Right lung (tissue), 10 donors: ENCODE measurements at places on chromosomes 4 and X. TPM values are rescaled to one million over a fixed set of nuclear protein-coding genes. Genes with fewer than 3 reads are reported as not detected.

DNA sequence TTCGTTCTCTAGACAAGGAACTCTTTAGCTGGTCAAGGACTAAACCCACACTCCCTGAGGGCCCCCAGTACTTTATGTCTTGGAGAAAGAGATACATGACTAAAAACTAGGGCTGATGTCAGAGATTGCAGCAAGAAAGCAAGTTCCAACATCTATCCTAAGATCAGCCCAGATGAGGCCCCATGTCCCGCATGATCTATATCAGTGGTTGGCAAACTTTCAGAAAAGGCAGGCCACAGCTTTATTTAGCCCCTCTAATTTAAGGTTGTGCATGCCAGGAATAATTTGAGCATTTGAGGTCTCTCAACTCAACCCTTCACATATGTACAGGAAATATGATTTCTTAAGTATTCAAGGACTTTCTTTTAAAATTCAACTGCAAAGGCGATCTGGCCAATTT is 44.1 kb upstream of the FRMD7 start:
- no peak for DNase-seq

The MAGEA2 gene
- polyA plus RNA-seq = not detected

The NAA11 gene
- not detected for polyA plus RNA-seq

The ZNF182 gene
- 13.7 TPM for polyA plus RNA-seq

The ALB gene
- 2.7 TPM for polyA plus RNA-seq

- no peak for DNase-seq
Observed at GRCh38 chr4:8862800-8863685, 8.6 kb downstream of the HMX1 start.

The COL4A5 gene
- polyA plus RNA-seq = 186 TPM

The CLNK gene
- polyA plus RNA-seq = 0.59 TPM

The CABS1 gene
- not detected for polyA plus RNA-seq

DNA sequence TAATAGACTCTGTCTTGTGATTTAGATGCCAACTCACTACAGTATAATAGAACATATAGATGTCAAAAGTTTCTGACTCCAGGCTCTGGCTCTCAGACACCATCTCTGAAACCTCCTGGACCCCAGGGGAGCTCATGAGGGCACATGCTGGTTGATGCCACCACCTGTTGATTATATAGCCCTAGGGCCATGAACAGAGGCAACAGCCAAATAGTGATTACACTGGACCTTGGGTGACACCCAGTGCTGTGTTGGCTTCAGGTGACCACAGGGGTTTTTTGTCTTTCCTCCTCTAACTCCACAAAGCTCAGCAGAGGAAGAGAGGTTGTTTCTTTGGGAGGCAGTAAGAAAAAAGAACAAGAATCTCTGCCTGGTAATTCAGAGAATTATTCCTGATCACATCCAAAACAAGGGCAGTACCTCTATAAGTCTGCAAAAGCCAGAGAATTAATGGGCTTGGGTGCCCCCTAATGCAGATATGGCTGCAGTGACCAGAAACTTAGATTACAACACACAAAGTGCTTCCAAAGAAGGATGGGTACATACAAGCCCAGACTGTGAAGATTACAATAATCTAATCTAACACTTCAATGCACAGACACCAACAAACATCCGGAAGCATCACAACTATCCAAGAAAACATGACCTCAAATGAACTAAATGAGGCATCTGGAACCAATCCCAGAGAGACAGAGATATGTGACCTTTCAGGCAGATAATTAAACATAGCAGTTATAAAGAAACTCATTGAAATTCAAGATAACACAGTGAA is 1920.6 kb downstream of the ARAP2 start:
- DNase-seq = no peak

GRCh38 chr4:130395871-130396270 is 1299.9 kb downstream of the C4orf33 start:
- no peak for DNase-seq

DNA sequence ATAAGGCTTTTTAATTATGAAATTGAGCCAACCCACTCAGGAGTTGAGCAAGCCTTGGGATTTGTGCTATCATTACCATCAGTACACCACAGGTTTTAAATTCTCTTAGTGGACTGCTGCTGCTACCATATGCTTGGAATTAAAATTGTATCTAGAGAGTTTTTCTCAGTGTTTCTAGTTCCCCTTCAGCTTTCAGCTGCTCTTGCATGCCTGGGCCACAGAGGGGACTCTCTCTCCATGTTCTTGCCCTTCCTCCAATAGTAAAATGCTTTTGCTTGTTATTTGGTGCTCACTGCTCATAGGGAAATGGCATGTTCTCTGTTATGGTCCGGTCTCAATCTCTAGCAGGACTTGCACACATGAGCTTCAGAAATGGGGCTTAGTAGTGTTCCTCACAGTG is 101.9 kb downstream of the IGSF1 start:
- no peak for DNase-seq

DNA sequence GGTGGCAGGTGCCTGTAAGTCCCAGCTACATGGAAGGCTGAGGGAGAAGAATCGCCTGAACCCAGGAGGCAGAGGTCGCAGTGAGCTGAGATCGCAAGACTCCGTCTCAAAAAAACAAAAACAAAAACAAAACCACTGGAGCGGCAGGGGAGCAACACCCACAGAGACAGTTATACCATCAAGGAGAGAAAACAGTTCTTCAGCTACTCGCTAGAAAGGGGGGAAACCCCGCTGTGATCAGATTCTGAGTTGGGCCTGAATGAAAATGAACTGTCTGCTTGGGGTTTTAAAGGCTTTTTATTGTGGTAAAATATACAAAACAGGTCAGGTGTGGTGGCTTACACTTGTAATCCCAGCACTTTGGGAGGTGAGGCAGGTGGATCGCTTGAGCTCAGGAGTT is 16.8 kb upstream of the IRAK1 start:
- DNase-seq = no peak

- DNase-seq = no peak
Observed at GRCh38 chr4:82906469-82906868, 5.9 kb downstream of the THAP9 start.

GRCh38 chrX:111567542-111568255 is 56.3 kb downstream of the SERTM2 start:
- no peak for DNase-seq

The CPXCR1 gene
- polyA plus RNA-seq = not detected

DNA sequence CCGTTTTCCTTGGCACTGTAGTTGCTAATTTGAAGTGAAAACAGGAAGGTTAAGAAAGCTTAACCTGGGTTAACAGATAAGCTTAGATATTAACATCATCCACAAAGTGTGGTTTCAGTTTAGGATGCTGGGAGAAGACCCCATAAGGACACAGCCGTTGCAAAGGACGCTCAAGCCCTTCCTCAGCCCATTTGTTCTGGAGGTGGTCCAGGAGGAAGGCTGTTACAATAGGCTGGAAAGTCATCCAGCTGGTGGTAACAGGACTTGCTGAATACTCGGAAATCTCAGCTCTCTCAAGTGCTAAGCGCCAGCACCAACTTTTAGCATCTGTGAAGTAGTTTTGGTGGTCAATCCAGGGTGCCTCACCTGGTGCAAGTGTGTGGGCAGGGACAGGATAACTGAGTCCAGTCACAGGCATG is 14.2 kb downstream of the CHST7 start:
- no peak for DNase-seq

The NPY2R gene
- polyA plus RNA-seq = 0.09 TPM

The ZCCHC4 gene
- polyA plus RNA-seq = 16.4 TPM

DNA sequence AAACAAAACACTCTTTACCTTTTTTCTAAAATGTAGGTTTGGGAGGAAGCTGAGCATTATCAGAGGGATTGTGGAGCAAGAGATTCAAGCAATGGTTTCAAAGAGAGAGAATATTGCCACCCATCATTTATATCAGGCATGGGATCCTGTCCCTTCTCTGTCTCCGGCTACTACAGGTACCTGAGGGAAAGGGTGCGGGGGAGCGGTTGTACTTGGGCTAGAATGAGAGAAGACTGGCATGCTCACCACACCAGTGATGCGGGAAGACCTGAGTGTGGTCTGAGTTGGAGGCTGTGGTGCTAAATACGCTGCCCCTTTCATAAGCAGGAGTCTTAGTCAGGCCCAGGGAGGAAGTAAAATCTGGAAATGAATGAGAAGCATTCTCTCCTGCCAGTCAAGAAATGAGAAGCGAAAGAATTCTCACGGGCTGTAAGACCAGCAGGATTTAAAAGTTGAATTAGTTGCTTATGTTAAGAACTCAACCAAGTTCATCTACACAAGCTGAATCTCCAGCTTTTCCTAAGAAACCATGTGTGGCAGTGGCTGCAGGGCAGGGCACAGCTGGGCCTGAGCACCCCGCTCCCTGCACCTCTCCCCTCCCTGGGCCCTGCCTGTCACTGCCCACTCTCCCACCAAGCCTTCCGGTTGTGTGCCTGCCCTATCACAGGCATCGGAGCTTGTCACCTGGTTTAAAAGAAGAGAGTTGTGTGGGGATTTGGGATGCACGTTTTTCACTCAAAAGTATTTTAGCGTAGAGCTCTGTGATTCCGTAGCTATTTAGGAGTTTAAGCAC is 24.8 kb upstream of the MSANTD1 start:
- no peak for DNase-seq

DNA sequence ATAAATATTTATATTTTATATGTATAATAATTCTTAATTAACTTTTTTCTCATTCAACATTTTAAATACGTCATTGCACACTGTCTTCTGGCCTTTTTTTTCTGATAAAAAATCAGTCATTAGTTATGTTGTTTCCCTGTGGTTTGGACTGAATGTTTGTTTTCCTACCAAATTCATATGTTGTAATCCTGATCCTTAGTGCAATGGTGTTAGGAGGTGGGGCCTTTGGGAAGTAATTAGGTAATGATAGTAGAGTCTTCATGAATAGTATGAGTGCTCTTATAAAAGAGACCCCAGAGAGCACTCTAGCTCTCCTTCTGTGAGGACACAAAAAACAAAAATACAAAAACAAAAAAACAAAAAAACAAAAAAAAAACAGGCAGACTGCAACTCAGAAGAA is 117.2 kb downstream of the GASK1B start:
- no peak for DNase-seq

- DNase-seq = no peak
Observed at GRCh38 chrX:85243155-85243554, 424 bp downstream of the SATL1 start.

DNA sequence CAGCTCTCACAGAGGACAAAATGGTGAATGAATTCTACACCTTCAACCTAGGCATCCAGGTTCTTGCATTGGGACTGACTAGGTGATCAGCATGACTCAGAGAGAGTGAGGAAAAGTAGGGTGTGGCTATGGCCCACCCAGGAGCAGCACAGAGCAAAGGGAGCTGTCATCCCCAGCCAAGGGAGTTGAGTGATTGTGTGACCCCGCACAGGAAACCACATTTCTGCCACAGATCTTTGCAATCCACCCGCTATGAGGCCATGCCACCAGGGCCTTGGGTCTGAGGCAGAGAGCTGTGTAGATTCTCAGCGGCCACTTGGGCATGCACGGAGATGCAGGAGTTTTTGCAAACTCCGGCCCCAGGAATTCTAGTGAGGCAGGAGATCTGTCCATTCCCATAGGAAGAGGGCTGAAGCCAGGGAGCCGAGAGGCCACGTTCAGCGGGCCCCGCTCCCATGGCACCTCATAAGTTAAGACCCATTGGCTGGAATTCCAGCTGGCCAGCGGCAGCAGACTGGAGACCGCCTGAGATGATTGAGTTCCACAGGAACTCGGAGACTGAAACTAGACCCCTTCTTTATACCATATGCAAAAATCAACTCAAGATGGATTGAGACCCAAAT is 75.9 kb downstream of the NAA11 start:
- no peak for DNase-seq

DNA sequence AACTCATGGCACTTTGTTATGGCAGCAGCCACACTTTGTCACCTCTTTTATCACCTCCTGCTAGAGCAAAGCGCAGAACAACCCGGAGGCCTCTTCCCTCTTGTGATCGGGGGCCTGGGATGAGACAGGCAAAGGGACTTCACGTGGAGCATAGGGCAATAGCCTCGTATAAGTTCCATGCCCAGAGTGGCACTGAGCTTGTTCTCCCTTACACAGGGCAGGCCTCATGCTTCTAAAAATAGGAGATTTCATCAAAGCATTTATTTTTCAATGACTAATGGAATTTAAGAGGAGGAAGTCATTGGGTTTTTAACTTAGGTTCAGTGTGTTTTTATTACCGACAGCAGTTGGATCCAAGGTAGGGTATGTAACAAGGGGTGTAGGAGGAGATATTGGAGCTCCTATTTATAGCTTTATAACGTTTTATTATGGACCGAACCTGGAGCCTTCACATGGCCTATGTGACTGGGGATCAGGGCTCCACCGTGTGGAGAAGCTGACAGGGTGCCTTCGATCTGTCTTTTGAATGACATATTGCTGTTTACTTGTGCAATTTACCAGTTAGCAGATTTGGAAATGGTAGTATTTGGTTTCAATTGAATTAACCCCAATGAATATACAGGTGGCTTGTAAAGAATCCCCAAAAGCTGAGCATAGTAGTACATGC is 93.8 kb downstream of the SLC2A9 start:
- no peak for DNase-seq

GRCh38 chrX:133857640-133858269 is 127.6 kb downstream of the GPC3 start:
- no peak for DNase-seq

- DNase-seq = no peak
Observed at GRCh38 chr4:115279330-115279729, 165.9 kb upstream of the NDST4 start.

- DNase-seq = no peak
Observed at GRCh38 chr4:101933855-101934254, 143.3 kb downstream of the BANK1 start.

DNA sequence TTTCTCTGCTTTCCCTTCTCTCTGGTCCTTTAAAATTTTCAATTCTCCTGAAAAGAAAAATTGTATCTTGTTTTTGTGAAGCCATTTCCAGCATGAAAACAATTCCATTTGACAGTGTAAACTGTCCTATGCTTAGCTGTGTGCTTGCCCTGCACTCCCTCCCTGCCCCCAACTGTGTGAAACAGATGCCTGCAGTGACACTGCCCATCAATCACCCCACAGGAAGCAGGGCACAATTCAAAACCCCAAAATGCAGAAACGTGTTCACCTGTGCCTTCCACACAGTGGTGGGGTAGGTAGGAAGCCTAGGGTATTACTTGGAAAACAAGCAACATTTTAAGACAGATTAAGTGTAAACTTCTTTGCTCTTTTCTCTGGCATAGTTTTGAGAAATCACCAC is 6.2 kb upstream of the FHDC1 start:
- DNase-seq = no peak
